Lung (tissue), 17 donors: ENCODE measurements at places on chromosomes 7 and 10. TPM values are rescaled to one million over a fixed set of nuclear protein-coding genes. Genes with fewer than 3 reads are reported as not detected.

DNA sequence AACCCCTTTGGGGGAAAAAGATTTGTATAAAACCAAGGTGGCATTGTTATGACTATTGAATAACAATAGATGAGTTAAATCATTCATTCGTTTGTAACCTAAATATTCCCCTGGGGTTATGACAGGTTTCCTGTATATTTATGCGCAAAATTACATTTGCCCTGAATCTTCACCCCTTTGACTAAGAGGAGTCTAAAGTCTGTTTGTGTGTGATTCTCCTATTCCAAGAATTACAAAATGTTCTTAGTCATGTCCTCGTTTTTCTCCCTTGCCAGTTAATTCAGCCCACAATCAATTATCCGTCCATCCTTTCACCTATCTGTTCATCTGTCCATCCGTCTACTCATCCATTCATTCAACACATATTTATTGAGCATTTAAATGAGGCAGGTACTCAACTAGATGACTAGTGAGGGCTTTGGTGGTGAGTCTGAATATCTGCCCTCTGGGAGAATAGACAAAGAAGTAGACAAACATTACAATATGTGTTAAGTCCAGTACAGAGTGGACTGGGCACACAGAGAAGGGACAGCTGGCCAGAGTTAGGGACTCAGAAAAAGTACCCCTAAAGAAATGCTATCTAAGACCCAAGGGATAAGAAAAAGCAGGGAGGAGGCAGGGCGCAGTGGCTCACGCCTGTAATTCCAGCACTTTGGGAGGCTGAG, 35.6 kb upstream of the TCF7L2 start:
- no peaks in the 10 kb centered on the region for H3K27me3 ChIP-seq
- no peak for DNase-seq
- H3K36me3 ChIP-seq: no peaks in the 10 kb centered on the region

DNA sequence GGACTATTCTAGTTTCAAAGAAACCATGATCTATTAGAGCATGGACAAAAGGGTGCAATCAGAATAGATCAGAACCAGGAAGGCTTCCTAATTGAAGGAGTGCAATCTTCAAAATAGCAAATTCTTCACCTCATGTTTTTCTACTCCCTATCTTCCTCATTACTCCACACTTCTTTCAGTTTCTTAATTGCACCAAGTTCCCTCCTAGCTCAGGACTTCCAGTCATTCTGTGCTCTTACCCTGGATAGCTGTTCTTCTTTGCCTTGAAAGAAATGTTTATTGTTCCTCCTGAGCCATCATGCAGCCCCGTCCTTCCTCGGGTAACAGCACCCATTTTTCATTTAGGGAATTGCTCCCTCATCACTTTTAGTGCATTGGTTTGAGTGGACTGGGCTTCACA, 23.1 kb downstream of the TRPV5 start:
- DNase-seq: no peak
- H3K4me1 ChIP-seq: no peaks in the 10 kb centered on the region
- no peak overlapping the region for H3K4me3 ChIP-seq
- no peak overlapping the region for H3K27ac ChIP-seq
- no peaks in the 10 kb centered on the region for H3K27me3 ChIP-seq

The POLR2J gene
- total RNA-seq: 45.0 TPM

DNA sequence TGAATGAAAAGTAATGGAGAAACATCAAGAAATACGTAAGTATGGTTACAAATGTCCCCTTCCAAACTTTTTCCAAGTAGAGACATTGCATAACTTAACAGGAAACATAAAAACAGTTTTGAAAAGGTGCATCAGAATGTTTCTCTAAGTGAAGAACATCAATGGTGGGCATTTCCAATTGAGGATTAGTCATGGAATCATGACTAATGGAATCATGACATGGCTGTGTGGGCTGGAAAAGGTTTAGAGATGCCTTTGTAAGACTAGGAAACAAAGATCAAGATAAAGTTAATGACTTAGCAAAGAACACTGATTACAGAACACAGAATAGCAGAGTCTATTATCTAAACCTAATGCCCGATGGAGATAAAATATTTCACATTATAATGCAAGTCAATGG, 272.0 kb downstream of the HPSE2 start:
- no peak for DNase-seq
- H3K27ac ChIP-seq: no peak overlapping the region
- H3K27me3 ChIP-seq: no peaks in the 10 kb centered on the region
- H3K36me3 ChIP-seq: no peaks in the 10 kb centered on the region
- H3K4me3 ChIP-seq: no peak overlapping the region
- H3K4me1 ChIP-seq: peaks cover 15% of the 10 kb centered on the region

GRCh38 chr10:7515439-7515838, 104.6 kb upstream of the SFMBT2 start:
- no peak overlapping the region for H3K27ac ChIP-seq
- no peaks in the 10 kb centered on the region for H3K4me1 ChIP-seq
- no peak overlapping the region for H3K4me3 ChIP-seq
- H3K36me3 ChIP-seq: no peaks in the 10 kb centered on the region
- H3K27me3 ChIP-seq: no peaks in the 10 kb centered on the region

GRCh38 chr10:77157248-77158019, 480.2 kb downstream of the KCNMA1 start:
- H3K27me3 ChIP-seq: no peaks in the 10 kb centered on the region
- no peak overlapping the region for H3K27ac ChIP-seq
- H3K4me3 ChIP-seq: no peak overlapping the region
- no peaks in the 10 kb centered on the region for H3K36me3 ChIP-seq
- H3K4me1 ChIP-seq: no peaks in the 10 kb centered on the region

The ADIRF gene
- 61.4 TPM for total RNA-seq

- H3K27ac ChIP-seq: no peak overlapping the region
- no peaks in the 10 kb centered on the region for H3K4me1 ChIP-seq
- DNase-seq: no peak
- no peaks in the 10 kb centered on the region for H3K36me3 ChIP-seq
These were observed 40.5 kb upstream of the SLF2 start for GRCh38 chr10:100872034-100872791.

DNA sequence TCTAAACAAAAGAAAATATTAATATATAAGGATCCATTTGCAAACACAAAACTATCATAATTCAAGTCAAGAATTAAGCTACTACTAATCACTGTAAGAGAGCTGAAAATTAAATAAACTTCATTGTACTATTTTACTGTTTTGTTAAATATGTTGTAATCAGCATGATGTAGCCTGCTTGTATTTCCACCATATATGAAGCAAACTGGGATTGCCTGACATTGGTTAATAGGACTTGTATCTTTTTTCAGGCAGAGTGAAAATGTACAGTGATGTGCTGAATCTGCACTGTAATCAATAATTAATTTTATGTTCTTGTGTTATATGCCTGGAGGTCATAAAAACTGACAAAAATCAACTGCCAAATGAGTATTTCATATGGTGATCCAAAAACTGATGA, 25.4 kb downstream of the TRDMT1 start:
- no peak overlapping the region for H3K27ac ChIP-seq
- no peak overlapping the region for H3K4me3 ChIP-seq
- no peaks in the 10 kb centered on the region for H3K27me3 ChIP-seq
- no peak for DNase-seq
- peaks cover 2% of the 10 kb centered on the region for H3K4me1 ChIP-seq

- no peak overlapping the region for H3K4me3 ChIP-seq
- H3K36me3 ChIP-seq: no peaks in the 10 kb centered on the region
- H3K4me1 ChIP-seq: no peaks in the 10 kb centered on the region
- DNase-seq: no peak
These were observed 50.6 kb upstream of the AGK start for GRCh38 chr7:141500608-141501007.

GRCh38 chr7:152103691-152104090, 78.2 kb downstream of the GALNT11 start:
- no peak for DNase-seq
- no peak overlapping the region for H3K4me3 ChIP-seq
- no peaks in the 10 kb centered on the region for H3K27me3 ChIP-seq
- H3K27ac ChIP-seq: no peak overlapping the region

- H3K4me3 ChIP-seq: no peak overlapping the region
- no peaks in the 10 kb centered on the region for H3K4me1 ChIP-seq
- no peaks in the 10 kb centered on the region for H3K36me3 ChIP-seq
These were observed 79.3 kb upstream of the SLC25A13 start for GRCh38 chr7:96401200-96401599.

GRCh38 chr7:1514407-1514806, 10.2 kb upstream of the INTS1 start:
- no peak overlapping the region for H3K4me3 ChIP-seq
- DNase-seq: no peak
- no peaks in the 10 kb centered on the region for H3K4me1 ChIP-seq
- no peak overlapping the region for H3K27ac ChIP-seq

- no peaks in the 10 kb centered on the region for H3K36me3 ChIP-seq
- H3K4me3 ChIP-seq: no peak overlapping the region
- H3K27me3 ChIP-seq: no peaks in the 10 kb centered on the region
- no peak overlapping the region for H3K27ac ChIP-seq
These were observed 74.1 kb downstream of the VIPR2 start for GRCh38 chr7:159070431-159071148.

- H3K27me3 ChIP-seq: no peaks in the 10 kb centered on the region
- no peak overlapping the region for H3K4me3 ChIP-seq
- H3K4me1 ChIP-seq: peaks cover 7% of the 10 kb centered on the region
- no peak for DNase-seq
- H3K36me3 ChIP-seq: no peaks in the 10 kb centered on the region
- H3K27ac ChIP-seq: no peak overlapping the region
These were observed 42.0 kb downstream of the CDK6 start for GRCh38 chr7:92794391-92794790.

GRCh38 chr7:52799817-52800216, 235.6 kb upstream of the POM121L12 start:
- no peaks in the 10 kb centered on the region for H3K27me3 ChIP-seq
- no peak for DNase-seq
- no peak overlapping the region for H3K27ac ChIP-seq
- H3K36me3 ChIP-seq: no peaks in the 10 kb centered on the region
- H3K4me3 ChIP-seq: no peak overlapping the region

The GPR141 gene
- total RNA-seq: 5.6 TPM

GRCh38 chr10:108632144-108632543, 1291.2 kb downstream of the XPNPEP1 start:
- H3K27me3 ChIP-seq: no peaks in the 10 kb centered on the region
- peak; percentile 39 for DNase-seq
- no peaks in the 10 kb centered on the region for H3K36me3 ChIP-seq
- H3K27ac ChIP-seq: no peak overlapping the region

The POLR2J2 gene
- 6.9 TPM for total RNA-seq

DNA sequence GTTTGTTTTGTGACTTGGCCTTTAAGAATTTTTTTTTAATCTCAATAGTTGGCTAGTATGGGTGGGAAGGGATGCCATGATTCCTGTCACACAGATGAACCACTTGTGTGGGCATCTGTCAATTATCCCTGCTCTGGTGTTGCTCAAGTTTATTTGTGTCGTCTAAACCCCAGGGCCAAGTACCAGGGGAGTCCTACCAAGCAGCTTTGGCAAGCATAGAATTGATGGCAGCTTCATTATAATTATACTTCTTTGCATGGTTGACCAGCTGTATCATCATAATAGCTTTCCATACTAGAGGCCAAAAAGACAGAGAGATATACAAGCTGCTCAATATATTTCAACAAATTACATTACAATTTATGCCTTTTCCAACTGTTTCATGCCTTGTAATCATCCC, 30.4 kb downstream of the SUGCT start:
- H3K4me3 ChIP-seq: no peak overlapping the region
- H3K27me3 ChIP-seq: no peaks in the 10 kb centered on the region
- no peaks in the 10 kb centered on the region for H3K36me3 ChIP-seq
- no peaks in the 10 kb centered on the region for H3K4me1 ChIP-seq
- DNase-seq: no peak

DNA sequence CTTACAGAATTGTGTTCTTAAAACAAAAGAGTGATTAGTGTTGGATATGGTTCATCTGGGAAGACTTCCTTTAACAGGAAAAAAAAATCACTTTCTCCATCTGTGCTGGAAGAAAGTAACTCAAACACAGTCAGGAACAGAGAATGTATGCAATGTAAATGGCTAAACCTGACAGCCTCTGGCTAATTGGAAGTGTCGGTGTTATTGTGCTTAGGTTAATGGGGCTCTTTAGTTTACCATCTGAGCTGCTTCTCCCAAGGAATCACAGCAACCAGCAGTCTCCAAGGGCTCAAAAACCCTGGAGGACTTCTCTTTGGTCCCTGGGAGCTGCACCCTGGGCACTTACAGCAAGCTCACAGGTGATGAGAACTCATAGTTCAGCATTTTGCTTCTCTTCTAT, 724.5 kb downstream of the LRMDA start:
- H3K4me1 ChIP-seq: no peaks in the 10 kb centered on the region
- no peak for DNase-seq
- H3K27ac ChIP-seq: no peak overlapping the region
- no peaks in the 10 kb centered on the region for H3K36me3 ChIP-seq

The TUBAL3 gene
- 0.12 TPM for total RNA-seq

The HOXA7 gene
- total RNA-seq: 2.2 TPM

The NEUROD6 gene
- total RNA-seq: not detected

DNA sequence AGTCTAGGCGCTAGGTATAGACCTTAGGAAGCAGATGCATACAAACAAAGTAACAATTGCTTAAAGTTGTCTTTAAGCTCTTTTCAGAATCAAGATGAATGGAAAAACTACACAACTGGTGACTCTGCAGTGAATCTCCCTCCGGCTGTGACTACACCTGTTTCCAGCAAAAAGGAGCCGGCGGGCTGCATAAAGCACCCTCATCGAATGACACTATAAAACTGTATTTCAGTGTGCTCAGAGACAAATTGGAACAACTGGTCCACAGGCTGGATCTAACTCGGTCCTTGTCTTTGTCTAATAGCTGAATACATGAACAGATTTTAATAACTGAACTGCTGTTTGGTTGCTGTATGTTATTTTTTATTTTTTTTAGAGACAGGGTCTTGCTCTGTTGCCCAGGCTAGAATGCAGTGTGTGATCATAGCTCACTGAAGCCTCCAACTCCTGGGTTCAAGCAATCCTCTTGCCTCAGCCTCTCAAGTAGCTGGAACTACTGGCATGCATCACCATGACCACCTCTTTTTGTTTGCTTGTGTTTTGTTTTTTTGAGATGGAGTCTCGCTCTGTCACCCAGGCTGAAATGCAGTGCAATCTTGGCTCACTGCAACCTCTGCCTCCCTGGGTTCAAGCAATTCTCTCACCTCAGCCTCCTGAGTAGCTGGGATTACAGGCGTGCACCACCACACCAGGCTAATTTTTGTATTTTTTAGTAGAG, 64.2 kb upstream of the SVIL start:
- no peak for DNase-seq
- H3K27ac ChIP-seq: no peak overlapping the region
- H3K4me1 ChIP-seq: peaks cover 9% of the 10 kb centered on the region
- H3K36me3 ChIP-seq: no peaks in the 10 kb centered on the region
- H3K4me3 ChIP-seq: no peak overlapping the region

- H3K36me3 ChIP-seq: no peaks in the 10 kb centered on the region
- DNase-seq: no peak
- H3K27me3 ChIP-seq: no peaks in the 10 kb centered on the region
- H3K4me1 ChIP-seq: peaks cover 6% of the 10 kb centered on the region
- no peak overlapping the region for H3K27ac ChIP-seq
These were observed 37.7 kb upstream of the ITGB1 start for GRCh38 chr10:32995751-32996150.

The RNF32 gene
- 2.7 TPM for total RNA-seq

DNA sequence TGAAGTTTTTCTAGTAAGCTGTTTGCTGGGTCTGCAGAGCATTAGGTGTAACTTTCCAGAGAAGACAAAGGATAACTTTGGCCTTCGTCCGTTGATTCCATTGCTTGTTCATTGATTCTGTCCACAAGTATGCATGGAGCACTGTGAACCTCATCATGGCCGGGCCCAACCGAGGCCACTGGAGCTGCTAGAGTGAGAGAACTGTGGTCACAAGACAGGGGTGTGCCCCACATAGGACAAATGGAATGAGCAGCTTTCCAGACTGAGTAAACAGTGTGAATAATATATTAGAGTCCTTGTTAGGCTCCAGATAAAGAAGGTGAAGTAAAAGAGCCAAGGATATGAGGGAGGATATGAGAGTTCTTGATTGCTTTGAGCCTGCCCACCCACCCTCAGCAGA, 24.9 kb downstream of the MBL2 start:
- no peak overlapping the region for H3K4me3 ChIP-seq
- H3K4me1 ChIP-seq: no peaks in the 10 kb centered on the region
- H3K36me3 ChIP-seq: no peaks in the 10 kb centered on the region
- H3K27ac ChIP-seq: no peak overlapping the region
- no peaks in the 10 kb centered on the region for H3K27me3 ChIP-seq
